ENCODE measurements at places on chromosomes 7 and 10. TPM values are rescaled to one million over a fixed set of nuclear protein-coding genes. Genes with fewer than 3 reads are reported as not detected.

GRCh38 chr7:137591421-137591837 lies 247.9 kb upstream of the PTN start:
- DNase-seq, result peak; percentile 37

Gene PMPCB
- total RNA-seq, result 88.8 TPM

Gene MKX
- total RNA-seq, result 0.35 TPM

Gene ANXA8
- total RNA-seq, result not detected

Gene DYDC2
- total RNA-seq, result not detected

Gene SPDYE11
- total RNA-seq, result 0.08 TPM

DNA sequence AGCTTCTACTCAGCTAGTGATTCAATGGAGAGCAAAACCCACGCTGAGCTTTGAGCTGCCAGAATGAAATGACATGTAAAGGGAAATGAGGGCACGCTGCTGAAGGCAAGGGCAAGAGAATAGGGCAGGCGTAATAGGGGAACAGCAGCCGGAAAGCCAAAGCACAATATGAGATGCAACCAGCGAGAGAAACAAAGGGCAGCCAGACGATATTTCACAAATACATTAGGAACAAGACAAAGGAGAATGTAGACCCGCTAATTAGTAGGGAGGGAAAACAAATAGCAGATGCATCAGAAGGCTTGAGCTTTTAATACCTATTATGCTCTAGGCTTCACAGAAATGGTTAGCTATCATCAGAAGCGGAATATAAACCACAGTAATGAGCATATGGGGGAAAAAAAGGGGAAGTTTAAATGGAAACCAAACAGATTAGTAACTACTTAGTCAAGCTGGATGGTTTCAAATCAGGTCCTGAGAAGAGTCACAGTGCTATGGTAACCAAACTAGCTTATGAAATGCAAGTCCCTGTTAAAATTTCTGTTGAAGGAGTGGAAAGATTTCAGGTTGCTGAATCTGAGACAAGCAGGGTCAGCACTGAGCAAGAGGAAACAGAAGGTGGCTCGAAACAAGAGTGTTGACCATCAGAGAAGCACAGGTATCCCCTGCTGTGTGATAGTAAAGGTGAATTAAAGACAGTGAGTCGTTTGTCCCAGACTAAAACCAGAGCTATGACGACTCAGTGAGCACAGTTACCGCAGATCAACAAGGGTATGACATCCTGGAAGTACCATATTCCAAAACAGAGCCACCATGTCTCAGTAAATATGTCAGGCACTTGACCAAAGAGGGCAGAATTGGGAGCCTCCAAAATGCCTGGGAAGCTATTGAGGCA lies 496.9 kb upstream of the CELF2 start:
- no peak for DNase-seq

- peak; percentile 53 for DNase-seq
Measured at GRCh38 chr7:43850348-43851116, 18.8 kb downstream of the MRPS24 start.

DNA sequence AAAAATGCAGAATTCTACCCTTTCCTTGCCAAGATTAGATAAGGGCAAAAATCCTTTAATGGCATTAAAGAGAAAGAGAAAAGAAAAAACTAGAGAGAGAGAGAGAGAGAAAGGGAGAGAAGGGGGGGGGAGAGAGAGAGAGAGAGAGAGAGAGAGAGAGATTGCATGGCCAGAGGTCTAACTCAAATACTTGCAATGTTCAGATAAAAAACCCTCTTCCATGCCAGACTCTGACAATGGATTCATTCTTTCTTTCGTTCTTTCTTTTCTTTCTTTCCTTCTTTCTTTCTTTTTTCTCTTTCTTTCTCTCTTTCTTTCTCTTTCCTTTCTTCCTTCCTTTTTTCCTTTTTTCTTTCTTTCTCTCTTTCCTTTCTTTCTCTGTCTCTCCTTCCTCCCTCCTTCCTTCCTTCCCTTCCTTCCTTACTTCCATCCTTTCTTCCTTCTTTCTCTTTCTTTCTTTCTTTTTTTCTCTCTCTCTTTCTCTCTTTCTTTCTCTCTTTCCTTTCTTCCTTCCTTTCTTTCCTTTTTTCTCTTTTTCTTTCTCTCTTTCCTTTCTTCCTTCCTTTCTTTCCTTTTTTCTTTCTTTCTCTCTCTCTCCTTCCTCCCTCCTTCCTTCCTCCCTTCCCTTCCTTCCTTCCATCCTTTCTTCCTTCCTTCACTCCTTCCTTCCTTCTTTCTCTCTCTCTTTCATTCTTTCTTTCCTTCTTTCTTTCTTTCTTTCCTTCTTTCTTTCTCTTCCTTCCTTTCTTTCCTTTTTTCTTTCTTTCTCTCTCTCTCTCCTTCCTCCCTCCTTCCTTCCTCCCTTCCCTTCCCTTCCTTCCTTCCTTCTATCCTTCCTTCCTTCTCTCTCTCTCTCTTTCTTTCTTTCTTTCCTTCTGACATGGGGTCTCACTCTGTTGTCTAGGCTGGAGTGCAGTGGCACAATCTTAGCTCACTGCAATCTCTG lies 175.7 kb downstream of the PRKCQ start:
- DNase-seq, result no peak
